ENCODE measurements at places on chromosomes 13 and 19.
A peak's percentile ranks its signal among the peaks of the same experiment; 100 is the strongest.

- DNase-seq: no peak
These were observed 4.2 kb upstream of the ATP12A start for GRCh38 chr13:24675806-24676570.

DNA sequence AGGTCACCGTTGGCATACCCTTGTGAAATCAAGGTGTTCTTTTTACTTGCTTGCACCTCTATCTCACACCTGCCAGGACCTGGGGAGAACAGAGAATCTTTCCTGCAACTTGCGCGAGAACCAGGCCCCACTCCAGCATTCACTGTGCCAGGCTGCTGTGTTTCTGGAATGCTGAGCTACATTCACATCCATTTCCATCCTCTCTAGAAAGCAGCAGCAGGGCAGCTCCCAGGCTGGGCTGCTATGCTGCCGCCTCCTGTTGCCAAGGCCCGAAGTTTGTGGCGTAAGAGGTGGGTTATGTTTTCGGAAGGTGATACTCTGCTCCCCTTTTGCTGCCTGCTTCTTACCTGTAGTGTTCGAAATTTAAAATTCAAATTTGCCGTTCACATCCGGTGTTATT is 464.1 kb downstream of the KLF5 start:
- no peak for DNase-seq

DNA sequence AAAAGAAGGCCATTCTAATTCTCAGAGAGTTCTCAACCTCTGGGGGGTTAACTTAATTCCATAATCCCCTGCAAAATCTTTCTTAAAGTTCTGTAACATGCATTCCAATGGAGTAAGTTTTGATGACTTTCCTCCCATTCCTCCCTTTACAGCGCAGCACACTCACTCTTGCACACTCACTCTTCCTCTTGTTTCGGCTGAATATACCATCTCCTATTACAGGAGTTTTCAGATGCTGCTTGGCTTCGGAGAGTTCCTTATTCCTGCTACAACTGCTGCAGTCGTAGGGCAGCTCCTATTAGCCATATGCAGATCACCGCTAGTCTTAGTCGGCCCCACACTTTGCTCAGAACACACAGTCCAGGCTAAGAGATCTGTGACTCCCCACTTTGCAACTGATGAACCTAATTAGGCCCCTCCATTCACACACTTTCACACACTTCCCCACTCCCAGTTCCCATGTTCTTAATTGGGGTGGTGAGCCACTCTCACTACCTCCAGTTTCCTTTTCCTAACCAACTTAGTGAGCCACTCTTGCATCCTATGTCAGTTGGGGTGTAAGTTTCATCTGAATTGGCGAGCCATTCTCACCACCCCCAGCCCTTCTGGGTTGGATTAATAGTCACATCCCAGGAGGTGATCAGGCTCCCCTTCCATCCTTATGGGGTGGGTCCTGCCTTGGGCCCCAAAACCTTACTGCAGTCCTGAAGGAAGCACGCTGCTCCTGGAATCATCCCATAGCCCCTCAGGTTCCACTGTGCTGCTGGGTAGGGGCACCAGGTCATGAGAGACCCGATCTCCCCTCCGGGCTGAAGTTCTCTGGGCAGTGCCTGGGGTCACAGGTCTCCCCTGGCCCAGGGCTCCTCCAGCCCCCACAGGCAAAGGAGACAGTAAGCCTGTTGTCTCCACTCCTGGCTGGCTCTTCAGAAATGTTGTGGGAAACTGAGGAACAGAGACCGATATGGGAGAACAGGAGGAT is 53.9 kb downstream of the OR10H4 start:
- DNase-seq: no peak

- peak; percentile 3 for DNase-seq
These were observed 16.8 kb downstream of the FPR2 start for GRCh38 chr19:51777570-51778462.

- DNase-seq: no peak
These were observed 137.5 kb downstream of the SIPA1L3 start for GRCh38 chr19:38044267-38045111.

DNA sequence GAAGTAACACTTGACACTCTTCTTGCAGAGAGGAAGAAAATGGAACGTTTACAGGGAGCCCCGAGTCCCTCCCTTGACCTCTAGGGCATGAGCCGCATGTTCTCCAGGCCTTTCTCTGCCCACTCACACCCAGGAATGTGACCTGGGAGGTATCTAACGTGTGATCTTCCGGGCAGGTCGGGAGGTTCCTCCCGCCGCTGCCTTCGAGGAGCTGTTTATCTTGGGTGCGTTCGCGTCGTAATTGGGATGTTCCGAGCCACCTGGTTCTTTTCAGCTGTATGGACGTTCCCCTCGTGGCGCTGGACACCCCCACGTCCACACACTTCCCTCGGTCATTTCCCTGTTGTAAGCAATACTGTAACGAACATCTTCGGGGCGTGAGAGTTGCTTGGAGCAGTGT is 13.6 kb downstream of the ARID3A start:
- no peak for DNase-seq

DNA sequence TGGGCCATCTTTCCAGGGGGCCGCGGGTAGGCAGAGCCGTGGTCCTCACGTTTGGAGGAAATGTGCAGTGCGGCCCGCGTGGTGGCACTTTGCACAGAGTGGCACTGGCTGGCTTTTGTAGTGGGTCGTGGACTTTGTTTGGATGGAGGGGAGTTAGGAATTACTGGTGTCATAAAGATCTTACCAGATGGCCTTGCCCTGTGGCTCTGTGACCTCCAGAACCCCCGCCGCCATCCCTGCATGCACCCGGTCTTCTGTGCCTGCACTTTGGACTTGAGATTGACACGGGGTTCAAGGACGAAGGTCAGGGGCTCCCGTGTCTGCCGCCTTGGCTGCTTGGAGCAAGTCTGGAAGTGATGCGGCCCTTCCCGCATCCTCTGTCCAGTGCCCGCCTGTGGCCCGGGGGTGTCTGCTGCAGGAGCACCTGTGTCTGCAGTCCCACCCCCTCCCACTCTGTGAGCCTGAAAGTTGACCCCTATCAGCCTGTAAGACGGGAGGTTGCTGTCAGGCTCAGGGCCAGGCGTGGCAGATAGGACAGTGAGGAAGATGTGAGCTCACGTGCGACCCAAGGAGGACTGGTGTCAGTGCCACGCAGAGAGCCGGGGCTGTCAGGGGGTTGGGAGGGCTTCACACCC is 2.2 kb downstream of the GNA11 start:
- no peak for DNase-seq

DNA sequence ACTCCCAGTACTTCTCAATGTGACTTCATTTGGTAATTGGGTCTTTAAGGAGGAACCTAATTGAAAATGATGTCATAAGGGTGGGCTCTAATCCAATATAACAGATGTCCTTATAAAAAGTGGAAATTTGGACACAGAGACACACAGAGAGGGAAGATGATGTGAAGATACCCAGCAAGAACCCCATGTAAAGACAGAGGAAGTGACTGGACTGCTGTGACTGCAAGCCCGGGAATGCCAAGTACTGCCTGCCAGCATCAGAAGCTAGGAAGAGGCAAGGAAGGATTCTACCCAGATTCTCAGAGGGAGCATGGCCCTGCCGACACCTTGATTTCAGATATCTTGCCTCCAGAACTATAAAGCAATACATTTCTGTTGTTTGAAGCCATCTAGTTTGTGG is 239.3 kb downstream of the KCTD12 start:
- DNase-seq: no peak

- DNase-seq: no peak
These were observed 7.8 kb upstream of the SYCN start for GRCh38 chr19:39211731-39212374.

GRCh38 chr13:67008075-67008668 is 222.0 kb downstream of the PCDH9 start:
- DNase-seq: no peak

- DNase-seq: no peak
These were observed 717 bp downstream of the SPRYD7 start for GRCh38 chr13:49935171-49936074.

GRCh38 chr19:16283210-16284061 is 41.2 kb upstream of the KLF2 start:
- no peak for DNase-seq

DNA sequence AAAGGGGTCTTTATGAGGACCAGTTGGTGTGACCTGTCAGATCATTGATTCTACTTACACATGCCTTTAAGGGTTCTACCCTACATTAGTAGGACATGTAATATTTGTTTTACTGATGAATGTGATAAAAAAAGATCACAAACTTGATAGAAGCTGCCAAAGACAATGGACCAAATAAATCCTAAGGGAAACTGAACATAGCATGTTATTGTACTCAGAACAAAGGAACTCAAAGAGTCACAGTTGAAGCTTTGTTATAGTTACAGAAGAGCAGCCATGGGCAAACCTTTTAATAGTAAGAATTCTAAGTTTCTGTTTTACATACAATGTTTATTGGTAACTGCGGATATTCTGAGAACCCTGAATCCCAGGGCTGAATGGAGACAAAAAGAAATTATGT is 780.1 kb downstream of the SLITRK6 start:
- no peak for DNase-seq

GRCh38 chr19:14149509-14149994 is 13.2 kb upstream of the ASF1B start:
- no peak for DNase-seq

DNA sequence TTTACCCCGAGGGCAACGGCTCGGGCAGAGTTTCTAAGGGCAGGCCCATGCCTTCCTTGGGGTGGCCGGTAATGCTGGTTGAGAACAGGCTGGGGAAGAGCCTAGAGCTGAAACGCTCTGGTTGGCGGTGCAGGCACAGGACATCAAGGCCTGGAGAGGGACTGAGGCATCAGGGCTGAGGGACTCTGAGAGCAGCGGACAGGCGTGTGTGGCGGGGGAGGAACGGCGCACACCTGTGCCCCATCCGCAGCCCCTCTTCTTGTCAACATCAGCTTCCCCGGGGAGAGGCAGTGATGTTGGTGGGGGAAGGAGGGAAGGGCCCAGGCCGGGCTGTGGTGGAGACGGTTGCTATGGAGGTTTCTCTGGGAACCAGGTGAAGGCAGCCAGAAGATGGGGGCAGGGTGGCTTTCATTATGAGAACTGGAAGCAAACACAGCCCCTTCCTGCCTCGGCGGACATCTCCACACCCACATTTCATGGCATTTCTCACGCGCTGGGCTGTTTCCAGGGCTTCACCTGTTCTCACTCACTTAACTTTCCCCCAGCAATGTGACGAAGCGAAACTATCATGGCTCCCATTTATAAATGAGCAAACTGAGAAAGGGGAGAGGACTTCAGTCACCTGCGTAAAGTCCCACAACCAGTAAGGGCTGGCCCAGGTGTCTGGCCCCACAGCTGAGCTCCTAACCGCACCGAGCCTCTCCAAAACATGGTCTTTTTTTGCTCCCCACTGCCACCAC is 8.2 kb upstream of the ATF5 start:
- DNase-seq: no peak

GRCh38 chr19:3479834-3480215 is 500 bp downstream of the SMIM24 start:
- DNase-seq: no peak

GRCh38 chr13:99071666-99072065 is 93.8 kb upstream of the DOCK9 start:
- DNase-seq: no peak

GRCh38 chr13:44058624-44059215 is 179.0 kb downstream of the LACC1 start:
- DNase-seq: no peak

DNA sequence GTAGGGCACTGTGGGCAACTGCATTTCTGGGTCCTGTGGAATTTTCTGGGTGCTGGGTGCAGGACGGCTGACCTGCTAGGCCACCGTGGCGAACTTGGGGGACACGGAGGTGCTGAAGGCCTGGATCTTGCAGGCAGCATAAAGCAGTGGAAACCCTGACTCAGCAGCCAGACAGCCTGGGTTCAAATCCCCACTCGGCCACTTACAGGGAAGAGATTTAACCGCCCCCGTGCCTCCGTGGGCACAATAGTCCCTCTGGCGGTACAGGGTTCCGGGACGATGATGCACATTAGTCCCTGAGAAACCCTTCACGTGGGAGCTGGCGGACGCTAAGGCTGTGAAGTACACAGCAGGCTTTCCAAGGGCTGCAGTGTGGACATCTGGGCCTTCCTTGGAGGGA is 3.0 kb downstream of the FAM83E start:
- no peak for DNase-seq

DNA sequence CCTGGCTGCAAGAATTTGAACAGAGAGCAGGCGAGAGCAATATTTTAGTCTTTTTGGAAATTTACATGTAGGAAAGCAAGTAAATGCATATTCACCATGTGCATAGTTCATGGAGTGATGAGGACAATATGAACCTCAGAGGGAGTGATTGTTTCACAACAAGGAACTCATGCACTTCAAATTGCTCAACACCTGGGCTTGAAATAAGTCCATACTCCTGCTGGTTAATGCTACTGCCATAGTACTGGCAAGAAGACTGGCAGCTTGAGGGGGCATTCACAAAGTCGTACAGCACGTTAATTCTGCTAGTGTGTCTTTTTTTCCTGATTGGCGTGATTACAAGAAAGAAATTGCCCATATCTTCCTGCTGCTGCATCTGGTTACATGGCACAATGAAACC is 267.6 kb downstream of the PCDH17 start:
- DNase-seq: no peak

GRCh38 chr13:97278435-97279411 is 56.6 kb downstream of the MBNL2 start:
- no peak for DNase-seq

- DNase-seq: peak; percentile 51
These were observed 8.6 kb upstream of the NUP62 start for GRCh38 chr19:49937750-49938381.

- DNase-seq: no peak
These were observed 8.5 kb downstream of the RFX1 start for GRCh38 chr19:13997631-13997962.

DNA sequence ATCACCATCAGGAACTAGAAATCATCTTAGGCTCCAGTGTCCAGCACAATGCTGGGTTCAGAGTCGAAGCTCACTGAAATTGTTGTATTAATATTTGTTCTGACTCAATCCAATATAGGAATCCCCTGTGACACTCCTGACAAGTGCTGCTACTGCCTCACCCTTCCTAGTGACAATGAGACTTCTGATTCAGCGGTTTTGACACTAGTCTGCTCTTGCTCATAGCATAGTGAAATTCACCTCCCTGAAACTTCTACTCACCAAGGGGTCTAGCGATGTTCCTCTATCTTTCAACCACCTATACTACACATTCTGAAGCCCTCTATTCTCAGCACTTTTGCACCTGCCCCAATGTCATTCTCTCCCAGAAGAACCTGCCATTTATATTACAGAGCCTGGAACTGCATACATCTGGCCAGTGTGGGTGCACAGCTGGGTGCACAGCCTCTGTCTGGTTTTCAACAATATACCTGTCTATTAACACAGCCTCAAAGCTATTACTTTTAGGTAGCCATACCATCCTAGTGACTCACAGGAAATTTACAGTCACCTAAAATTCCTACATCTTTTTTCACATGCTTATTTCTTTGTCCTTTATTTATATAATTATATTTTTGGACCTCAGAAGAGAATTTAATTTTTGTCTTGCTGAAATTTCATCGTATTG is 88.3 kb downstream of the DOCK9 start:
- no peak for DNase-seq

GRCh38 chr19:32164384-32164992 is 180.9 kb upstream of the ZNF507 start:
- no peak for DNase-seq
